ENCODE measurements at places on chromosomes 1 and 21. TPM values are rescaled to one million over a fixed set of nuclear protein-coding genes. Genes with fewer than 3 reads are reported as not detected.

- peak; percentile 40 for DNase-seq
Observed at GRCh38 chr1:8378178-8378577, 60.3 kb downstream of the SLC45A1 start.

DNA sequence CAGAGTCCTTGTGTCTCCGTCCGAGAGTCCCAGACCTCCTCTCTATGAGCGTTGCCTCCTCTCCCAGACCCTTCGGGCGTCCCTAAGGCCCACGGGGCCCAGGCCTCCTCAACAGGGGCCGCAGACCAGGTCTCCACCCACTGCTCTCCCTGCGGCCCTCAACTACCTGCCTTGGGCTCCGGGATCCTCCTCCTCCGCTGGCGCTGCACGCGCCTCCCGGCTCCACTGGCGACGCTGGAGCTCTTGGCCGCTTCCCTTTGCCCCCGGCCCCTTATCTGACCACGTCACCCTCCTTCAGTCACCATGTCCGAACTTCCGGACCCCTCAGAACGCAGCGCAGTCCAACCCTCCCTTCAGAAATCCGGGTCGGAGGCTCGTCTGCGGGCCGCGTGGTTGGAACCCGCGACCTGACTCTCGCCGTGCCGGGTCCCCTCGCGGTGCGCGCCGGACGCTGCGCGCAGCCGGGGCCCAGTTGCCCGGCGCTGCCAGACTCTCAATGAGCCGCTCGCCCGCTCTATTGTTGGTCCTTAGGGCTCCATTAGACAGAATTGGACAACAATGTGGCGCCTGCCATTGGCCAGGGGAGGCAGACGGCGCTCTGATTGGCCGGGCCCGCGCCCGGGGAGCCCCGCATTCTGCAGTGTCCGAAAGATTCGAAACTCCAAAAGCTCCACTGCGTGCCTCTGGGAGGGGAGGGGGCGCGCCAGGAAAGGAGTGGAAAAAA is at the start of gene DMRTA2:
Gene DMRTA2, minus strand, starts transcription at position 498 of the 724 bp plus-strand sequence. CDS start 1,907 bp downstream, outside the sequence.
- DNase-seq = no peak

The FAM131C gene
- not detected for total RNA-seq

The KCNH1 gene
- total RNA-seq = 0.59 TPM

The SLC16A4 gene
- 3.1 TPM for total RNA-seq

Data from skin of body (tissue), 3 donors.